Lung microvascular endothelial cell (primary cell): ENCODE measurements at places on chromosomes 2 and 18. TPM values are rescaled to one million over a fixed set of nuclear protein-coding genes. Genes with fewer than 3 reads are reported as not detected.

GRCh38 chr18:8426401-8426800 is 182.8 kb upstream of the RAB12 start:
- DNase-seq = peak; percentile 9

DNA sequence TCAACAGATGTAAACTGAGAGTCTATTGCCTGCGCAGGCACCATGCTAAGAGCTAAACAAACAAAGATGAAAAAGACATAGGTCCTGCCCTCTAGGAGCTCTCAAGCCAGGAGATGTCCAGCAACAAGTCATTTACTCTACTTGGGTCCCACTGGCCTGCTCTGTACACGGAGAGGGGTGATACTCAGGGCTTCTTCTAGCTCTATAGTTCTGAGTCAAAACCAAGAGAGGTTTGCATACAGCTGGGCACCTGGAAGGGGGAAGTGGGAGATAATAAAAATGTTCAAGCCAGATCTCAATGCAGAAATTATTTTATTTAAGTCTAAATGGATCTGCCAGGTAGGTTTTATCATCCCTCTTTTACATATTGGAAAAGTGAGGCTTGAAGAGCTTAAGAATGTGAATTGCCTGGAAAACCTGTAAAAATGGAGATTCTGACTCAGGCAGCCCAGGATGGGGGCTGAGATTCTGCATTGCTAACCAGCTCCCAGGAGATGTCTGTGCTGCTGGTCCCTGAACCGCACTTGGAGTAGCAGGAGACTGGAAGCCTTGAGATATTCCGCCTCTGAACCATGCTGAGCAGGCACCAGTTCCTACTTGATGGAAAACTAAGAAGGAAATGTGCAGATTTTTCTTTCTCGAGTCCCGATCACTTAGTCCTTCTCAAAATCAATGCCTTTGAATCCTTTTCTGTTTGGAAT is 201.1 kb downstream of the PRKCE start:
- DNase-seq = no peak

DNA sequence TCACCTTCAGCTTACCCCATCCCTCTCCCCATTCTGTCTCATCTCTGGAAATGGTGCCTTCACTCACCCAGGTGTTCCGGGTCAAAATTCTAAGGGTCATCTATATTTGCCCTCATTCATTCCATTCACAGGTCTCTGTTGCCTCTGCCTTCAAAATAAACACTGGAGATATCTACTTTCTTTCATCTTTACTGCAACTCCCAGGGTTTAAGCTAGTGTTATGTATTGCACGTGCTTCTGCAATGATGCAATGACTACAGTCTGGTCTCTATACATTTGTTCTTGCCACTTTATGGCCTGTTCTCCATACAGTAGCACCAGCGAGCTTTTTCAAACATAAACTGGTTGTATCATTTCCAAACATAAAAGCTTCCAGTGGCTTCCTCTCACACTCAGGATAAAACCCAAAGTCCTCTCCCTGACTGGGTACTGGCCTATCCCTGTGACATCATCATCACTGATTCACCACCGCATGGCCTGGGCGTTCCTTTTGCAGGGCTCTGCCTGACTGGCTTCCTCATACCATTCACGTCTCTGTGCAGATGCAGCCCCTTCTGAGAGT is 14.3 kb downstream of the DSG2 start:
- DNase-seq = no peak

DNA sequence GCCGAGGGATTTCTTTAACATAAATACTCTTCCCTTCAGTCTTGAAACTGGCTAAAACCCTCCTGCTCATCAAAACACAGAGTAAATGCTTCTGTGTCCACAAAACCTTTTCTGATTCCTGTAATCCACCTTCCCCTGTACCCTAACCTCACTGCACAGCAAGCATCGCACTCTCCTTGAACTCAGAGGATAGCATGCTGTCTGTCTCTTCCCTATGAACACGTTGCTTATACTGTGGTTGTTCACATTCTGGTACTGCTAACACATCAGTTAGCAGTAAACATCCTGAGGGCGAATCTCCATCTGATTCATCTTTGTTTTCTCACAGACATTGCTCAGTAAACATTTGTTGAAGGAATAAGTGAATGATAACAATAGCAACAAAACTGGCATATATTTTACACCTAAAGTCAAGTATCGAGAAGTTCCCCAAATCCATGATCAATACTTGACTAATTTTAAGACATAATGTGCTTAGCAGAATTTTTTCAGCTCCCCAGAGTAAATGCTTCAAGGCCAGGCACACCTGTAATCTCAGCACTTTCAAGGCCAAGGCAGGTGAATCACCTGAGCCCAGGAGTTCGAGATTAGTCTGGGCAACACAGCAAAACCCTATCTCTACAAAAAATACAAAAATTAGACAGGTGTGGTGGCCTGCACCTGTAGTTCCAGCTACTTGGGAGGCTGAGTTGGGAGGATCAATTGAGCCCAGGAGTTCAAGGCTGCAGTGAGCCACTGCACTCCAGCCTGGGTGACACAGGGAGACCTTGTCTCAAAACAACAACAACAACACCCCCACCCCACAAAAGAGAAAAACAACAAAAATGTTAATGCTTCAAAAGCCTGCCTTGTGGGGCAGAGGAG is 45.6 kb upstream of the LPIN2 start:
- no peak for DNase-seq

DNA sequence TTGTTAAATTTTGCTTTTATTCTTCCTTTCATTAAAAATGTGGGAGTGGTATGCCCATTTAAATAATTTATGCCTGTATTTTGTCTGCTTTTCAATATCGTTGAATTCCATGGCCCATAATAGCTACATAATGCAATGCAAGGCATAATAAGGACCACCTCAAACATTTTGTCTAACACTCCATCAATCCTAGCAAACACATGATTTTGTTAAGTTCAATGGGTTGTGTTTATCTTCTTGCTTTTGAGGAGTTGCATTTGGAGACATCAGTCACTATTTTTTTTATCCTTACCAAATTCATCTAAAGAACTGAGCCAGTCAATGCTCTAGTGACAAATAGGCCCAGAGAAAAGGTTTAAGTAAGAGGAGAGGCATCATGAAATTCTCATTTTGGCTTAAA is 145.5 kb downstream of the ZNF385B start:
- no peak for DNase-seq

- DNase-seq = peak; percentile 64
Observed at GRCh38 chr2:118046634-118047210, 32.9 kb upstream of the CCDC93 start.

- no peak for DNase-seq
Observed at GRCh38 chr18:77566604-77567003, 317.0 kb downstream of the GALR1 start.

GRCh38 chr2:31170071-31170698 is 31.9 kb upstream of the GALNT14 start:
- peak; percentile 64 for DNase-seq

C18orf54 gene
- 5.2 and 5.9 TPM in 2 replicates for total RNA-seq

UCN gene
- 0.40 and 0.44 TPM in 2 replicates for total RNA-seq

ZSWIM2 gene
- not detected in 2 replicates for total RNA-seq

TUBB8B gene
- not detected in 2 replicates for total RNA-seq

PLGLB1 gene
- total RNA-seq = 0.22 and 1.4 TPM in 2 replicates

SERPINB2 gene
- total RNA-seq = 0.20 and 0.22 TPM in 2 replicates
